Right atrium auricular region (tissue), 2 donors: ENCODE measurements at places on chromosomes 4 and X. TPM values are rescaled to one million over a fixed set of nuclear protein-coding genes. Genes with fewer than 3 reads are reported as not detected.

CFAP47 gene
- total RNA-seq = not detected

RBM46 gene
- total RNA-seq = not detected

SLITRK4 gene
- total RNA-seq = 1.3 TPM

ADGRG4 gene
- not detected for total RNA-seq

LIAS gene
- 6.9 TPM for total RNA-seq

FATE1 gene
- not detected for total RNA-seq

RAI2 gene
- total RNA-seq = 29.6 TPM

ATOH1 gene
- not detected for total RNA-seq

GUCY1B1 gene
- total RNA-seq = 11.3 TPM

RHOH gene
- 0.47 TPM for total RNA-seq

NXF2B gene
- total RNA-seq = not detected

TBCK gene
- 18.8 TPM for total RNA-seq

MAP7D2 gene
- 0.56 TPM for total RNA-seq

ASB9 gene
- total RNA-seq = 1.1 TPM
